CD8-positive, alpha-beta memory T cell (primary cell): ENCODE measurements at places on chromosomes 5 and 9. TPM values are rescaled to one million over a fixed set of nuclear protein-coding genes. Genes with fewer than 3 reads are reported as not detected.

DNA sequence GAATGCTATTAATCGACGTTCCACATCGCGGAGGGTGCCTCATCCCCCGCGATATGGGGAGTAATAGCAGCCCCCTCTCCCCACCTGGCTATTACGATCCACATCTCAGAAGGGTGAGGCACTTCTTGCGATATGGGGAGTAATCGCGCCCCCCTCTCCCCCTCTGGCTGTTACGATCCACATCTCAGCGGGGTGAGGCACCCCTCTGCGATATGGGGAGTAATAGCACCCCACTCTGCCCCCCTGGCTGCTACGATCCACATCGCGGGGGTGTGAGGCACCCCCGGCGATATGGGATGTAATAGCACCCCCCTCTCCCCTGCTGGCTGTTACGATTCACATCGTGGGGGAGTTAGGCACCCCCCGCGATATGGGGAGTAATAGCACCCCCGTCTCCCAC lies 128.5 kb downstream of the TMEM38B start:
- no peak overlapping the region for H3K27ac ChIP-seq
- DNase-seq: no peak
- H3K4me3 ChIP-seq: no peak overlapping the region

DNA sequence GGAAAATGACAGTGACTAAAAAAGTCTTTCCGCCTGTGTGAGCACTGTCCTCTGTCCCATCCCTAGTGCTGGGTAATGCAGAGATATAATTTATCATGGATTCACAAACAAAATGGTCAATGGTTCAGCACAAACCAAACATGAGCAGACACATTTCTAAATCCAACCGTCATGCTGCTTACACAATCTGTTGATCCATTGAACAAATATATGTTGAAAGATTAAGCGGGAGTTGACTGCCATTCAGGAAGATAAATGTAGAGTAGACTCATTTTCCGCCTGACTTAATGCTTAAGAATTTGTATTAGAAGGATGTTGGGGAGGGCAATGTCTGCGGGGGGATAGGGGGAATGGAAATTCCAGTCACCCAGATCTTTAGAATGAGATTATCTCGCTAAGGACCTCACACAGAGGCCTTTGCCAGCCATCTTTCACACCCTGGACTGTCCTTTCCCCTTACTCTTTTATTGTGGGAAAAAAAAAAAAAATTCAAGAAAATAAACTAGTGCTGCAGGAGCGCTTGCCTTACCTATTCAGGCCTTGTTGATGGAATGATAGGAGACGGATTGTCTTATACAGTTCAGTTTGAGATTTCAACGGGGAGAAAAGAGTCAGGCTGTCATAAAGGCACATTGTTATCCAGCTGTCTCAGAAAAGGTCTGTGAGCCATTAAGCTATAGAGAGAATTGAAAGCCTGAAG lies 153.7 kb downstream of the TLE1 start:
- H3K4me3 ChIP-seq: no peak overlapping the region
- no peaks in the 10 kb centered on the region for H3K36me3 ChIP-seq
- no peaks in the 10 kb centered on the region for H3K4me1 ChIP-seq
- no peak overlapping the region for H3K27ac ChIP-seq

DNA sequence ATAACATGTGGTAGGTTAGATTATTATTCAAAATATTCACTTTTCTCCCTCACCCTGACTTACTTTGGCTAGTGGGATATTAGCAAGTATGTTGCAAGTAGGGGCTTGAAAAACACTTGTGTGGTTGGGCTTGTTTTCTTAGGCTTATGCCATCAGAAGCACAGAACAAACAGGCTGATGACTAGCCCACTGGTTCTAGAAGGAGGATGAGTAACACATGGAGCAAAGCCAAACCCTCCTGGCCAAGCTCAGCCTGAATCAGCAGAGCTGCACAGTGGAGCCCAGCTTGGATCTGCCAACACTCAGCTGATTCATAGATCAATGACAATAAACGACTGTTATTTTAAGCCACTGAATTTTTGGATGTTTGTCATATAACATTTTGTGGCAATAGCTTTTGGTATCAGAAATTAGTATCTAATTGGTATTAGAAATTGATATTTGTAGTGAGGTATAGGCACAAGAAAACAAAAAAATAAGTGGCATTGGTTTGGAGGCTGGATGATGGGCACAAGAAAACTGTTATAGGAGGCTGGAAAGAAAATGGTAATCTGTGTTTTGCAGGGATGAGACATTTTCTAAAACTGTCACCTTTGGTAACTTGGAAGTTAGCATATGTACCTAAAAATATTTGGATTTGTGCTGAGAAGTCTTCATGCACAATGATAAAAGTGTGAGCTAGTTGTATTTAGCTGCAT lies 46.1 kb upstream of the ZBED3 start:
- DNase-seq: no peak
- H3K4me3 ChIP-seq: no peak overlapping the region
- H3K36me3 ChIP-seq: no peaks in the 10 kb centered on the region
- H3K27me3 ChIP-seq: no peaks in the 10 kb centered on the region
- no peak overlapping the region for H3K27ac ChIP-seq

- H3K27ac ChIP-seq: no peak overlapping the region
- H3K4me3 ChIP-seq: no peak overlapping the region
- no peak for DNase-seq
- H3K27me3 ChIP-seq: no peaks in the 10 kb centered on the region
- no peaks in the 10 kb centered on the region for H3K4me1 ChIP-seq
Observed at GRCh38 chr5:117731446-117731845, 1156.8 kb upstream of the SEMA6A start.

The TRPM6 gene
- total RNA-seq: not detected
